ENCODE measurements at places on chromosomes 5 and 9.
A peak's percentile ranks its signal among the peaks of the same experiment; 100 is the strongest.

DNA sequence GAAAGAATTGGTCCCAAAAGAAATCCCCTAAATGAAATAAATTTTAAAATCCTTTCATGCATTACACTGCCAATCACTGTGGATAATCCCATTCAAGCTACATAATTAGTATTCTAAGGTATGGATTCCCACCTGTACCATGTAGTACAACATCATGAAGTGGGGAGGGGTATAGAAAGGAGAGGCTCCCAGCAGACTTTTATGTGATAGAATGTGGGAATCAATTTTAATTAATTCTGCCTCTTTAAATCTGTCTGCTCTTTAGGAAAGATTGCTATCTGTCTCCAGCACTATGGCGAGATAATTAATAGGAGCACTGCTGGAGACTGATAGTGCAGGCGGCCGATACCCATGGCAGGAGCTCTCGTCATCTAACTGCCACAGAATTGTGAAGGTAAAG, 95.4 kb downstream of the CDH12 start:
- DNase-seq = no peak

GRCh38 chr5:181088289-181088688, 42.7 kb downstream of the OR2V1 start:
- no peak for DNase-seq

DNA sequence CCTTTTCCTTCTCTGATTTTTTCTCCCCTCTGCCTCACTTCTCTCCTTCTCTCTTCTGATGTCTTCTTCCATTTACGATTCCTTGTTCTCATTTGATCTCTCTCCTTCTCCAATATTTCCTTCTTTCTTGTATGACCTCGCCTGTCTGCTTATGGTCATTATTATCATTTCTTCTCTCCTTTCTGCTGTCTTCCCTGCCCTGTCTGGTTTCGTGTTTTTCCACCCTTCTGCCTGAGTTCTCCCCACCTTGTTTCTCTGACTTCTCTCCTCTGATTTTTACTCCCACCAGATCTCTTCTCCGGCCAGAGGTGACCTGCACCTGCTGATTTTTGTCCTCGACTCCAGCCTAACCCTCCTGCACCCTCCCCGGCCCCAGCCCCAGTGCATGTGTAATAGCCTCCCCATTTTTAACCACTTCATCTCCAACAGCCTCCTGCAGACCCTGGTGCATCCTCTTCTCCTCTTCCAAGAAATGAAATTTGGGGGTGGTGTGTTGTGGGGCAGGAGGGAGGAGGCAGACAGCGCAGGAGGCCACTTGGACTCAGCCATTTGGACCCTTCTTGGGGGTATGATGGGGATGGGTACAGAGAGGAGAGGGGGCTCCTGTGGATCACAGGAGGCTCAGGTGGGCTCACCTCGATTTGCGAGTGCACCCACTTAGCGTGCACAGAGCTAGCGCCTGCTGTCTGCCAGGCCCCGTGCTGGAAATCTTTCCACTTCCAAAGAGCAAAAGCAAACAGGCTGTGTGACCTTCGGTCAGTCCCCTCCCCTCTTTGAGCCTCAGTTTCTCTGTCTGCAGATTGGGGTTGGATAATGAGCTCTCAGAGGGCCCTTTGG, 32.5 kb downstream of the GSN start:
- no peak for DNase-seq

GRCh38 chr9:120741701-120742100, 27.4 kb upstream of the MEGF9 start:
- DNase-seq = no peak

- no peak for DNase-seq
Measured at GRCh38 chr5:8660133-8660893, 791.4 kb downstream of the MTRR start.

DNA sequence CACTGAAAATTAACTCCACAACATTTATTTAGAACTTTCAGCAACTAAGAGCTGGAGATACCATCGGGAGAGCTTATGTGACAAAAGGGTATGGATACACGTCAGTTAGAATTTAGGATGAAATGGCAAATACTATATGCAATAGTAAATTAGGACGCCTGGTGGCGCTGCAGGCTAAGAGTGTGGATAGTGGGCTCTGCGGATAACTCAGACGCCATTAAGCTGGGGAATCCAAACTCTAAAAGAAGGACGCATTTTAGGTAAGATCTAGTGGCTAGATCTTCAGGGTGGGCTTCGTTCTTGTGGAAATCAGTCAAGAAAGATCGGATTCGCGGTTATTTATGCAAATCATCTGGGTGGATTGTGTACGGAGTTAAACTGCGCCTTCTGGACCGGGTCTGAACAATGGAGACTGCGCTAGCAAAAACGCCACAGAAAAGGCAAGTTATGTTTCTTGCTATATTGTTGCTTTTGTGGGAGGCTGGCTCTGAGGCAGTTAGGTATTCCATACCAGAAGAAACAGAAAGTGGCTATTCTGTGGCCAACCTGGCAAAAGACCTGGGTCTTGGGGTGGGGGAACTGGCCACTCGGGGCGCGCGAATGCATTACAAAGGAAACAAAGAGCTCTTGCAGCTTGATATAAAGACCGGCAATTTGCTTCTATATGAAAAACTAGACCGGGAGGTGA, at the start of gene PCDHB5:
TSS of gene PCDHB5 (plus strand) at position 177 of the 688 bp plus-strand sequence. CDS start at position 406, 229 bp downstream.
- DNase-seq = peak; percentile 33

DNA sequence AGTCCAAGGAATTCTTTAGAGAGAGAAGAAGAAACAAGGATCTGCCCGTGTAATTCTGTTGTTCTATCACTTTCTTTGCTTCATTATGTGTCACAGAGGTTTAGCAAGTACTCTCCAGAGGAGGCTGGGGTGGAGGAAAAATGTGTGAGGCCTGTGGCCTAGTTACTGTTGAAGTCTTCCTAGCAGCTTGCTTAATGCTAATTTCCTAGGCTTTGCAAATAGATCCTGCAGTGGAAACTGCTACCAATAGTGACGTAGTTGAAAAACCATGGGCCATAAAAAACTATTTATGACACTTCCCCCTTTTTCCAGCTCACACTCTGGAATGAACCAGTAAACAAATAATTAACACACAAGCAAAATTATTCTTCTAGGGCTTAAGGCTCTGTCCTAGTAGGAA, 27.0 kb upstream of the C9orf72 start:
- DNase-seq = no peak

DNA sequence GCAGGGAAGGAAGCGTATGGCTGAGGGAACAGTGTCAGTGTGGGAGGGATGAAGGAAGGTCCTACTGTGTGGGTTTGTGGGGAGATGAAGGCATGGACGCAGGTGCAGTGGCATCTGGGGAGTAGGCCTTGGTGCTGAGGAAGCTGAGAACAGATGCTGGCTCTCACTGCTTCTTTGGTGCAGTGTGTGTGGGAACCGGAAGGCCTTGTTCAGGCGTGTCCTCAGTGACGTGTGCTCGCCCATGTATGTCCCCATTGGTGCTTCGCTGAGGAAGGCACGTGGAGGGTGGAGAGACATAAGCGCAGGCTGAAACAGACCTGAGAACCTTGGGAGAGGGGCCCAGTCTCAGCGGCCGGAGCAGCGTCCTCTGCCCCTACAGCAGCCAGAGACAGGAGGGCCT, 18.7 kb downstream of the ADAMTS13 start:
- no peak for DNase-seq

GRCh38 chr5:155126573-155126972, 113.0 kb downstream of the KIF4B start:
- no peak for DNase-seq

- no peak for DNase-seq
Measured at GRCh38 chr5:45609661-45610060, 86.5 kb downstream of the HCN1 start.

DNA sequence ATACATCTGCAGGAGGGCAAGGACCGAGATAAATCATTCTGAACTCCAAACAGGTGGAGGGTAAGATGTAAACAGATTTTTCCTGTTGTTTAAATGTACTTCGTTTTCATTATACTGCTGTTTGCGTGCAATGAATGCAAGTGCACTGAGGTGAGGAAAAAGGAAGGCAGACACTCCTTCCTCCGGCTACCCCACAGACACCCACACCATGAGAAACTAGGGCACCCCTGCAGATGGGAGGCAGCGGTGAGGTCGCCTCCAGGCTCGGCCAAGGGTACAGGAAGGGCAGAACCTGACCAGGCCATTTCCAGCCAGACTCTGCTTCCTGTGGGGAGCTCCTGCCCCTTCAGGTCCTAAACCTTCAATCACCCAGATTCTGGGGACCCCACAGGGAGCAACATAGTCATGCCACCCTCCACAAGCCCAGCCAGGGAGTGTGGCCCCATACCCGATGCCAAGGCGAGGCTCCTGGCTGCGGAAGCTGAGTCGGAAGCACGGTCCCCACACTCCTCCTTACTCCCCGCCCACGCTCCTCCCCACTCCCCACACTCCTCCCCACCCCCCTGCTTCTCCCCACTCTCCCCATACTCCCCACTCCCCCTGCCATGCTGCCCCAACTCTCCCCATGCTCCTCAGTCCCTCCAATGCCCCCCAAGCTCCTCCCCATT, 37.1 kb downstream of the VAV2 start:
- DNase-seq = no peak

DNA sequence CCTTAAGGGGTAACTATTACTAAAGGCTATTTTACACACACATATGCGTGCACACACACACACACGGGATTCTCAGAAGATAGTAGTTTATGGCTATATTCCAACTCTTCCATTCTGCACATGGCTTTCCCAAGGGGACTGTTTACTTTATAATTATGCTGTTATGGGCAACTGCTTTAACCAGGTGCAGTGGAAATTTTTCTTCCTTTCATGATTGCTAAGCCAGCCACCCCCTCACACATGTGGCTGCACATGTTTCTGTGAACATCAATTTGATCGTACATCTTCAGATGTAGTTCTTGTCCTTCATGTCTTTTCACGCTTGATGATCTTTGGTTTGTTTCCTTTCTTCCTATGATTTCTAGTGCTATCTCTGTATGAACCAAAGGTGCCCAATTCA, 37.0 kb downstream of the MRPS30 start:
- DNase-seq = no peak

DNA sequence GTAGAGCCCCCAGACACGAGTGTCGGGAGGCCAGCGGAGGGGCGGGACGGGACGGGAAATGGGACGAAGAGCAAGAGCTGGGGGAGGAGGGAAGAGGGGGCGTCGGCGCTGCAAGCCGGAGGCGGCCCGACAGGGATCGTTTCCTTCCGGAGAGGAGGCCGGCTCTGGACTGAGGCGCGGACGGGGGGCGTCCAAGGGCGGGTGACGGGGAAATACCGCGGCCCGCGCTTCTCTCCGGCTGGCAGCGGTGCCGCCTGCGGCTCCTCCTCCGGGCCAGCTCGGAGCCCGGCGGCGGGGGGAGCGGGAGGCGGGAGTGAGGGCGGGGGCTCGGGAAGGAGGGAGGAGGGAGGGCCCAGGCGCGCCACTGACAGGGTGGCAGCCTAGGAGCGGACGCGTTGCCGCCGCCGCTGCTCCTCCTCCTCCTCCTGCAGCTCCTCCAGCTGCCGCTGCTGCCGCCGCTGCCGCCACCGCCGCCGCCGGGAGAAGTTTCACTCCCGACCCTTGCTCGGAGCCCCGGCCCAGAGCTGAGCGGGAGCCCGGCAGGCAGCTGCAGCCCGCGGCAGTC, at the start of gene CHSY3:
TSS of gene CHSY3 (plus strand) at position 364 of the 565 bp plus-strand sequence.
- DNase-seq = peak; percentile 68

DNA sequence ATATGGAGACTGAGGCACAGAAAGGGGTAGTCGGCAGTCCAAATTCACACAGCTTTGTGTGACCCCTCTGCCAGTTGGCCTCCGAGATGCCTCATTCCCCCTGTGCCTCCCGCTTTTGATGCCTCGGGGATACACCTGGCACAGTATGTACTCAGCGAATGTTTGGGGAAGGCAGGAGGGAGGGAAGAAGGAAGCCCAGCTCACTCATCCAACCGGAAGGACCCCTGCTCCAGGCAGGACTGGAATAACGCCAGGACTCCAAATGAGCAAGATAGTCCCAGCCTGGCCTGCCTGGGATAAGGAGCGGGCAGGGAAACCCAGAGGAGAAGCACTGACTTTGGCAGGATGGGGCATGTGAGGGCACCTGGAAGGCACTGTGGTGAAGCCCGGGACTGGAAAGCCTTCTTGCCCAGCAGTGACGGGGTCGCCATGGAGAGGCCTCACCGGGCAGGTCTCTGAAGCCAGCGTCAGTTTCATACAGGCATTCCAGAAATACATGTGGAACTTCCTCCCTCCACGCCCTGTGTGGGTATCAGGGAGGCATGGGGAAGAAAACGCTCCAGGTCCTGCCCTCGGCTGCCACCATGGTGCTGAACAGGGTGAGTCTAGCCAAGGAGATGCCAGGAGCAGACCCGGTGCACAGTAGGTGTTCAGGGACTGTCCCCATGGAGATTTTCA, 20.3 kb downstream of the LMX1B start:
- DNase-seq = no peak

DNA sequence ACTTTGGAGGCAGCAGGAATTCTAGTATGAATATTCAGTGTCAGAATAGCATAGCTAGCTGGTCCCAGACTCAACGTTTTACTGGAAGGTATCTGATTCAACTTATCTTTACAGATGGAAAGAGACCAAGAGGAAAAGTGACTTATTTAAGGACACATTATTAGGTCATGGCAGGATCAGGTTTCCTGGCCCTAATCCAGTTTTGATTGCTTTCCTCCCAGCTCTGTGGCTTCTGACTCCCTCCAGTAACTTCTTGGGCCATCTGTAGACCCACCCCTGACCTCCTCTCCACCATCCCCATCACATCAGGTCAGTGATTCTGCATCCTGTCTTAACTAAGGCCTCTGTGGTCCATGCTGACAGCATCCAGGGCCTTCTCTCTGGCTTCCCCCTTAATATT, 38.4 kb downstream of the SH3TC2 start:
- no peak for DNase-seq

DNA sequence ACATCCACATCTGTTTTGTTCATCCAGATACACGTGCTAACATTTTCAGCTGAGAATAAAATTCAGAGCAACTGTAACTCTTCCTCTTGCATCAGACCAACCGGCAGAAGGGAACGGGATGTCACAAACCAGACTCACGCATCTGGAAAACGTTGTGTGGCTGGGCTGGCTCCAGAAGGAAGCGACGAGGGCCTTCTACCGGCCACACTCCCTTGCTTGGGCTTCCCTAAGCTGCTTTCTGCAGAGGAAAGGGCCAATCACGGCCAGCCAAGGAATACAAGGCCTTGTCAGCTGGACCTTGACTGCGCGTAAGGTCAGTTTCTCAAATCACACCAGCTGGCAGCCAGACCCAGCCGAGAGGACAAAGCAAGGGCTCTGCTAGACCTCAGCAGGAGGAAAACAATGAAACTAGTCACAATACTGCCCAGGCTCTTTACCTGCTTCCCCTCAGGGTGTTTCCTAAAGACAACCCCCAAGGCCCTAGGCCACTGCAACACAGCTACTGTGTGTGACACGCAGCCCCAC, 106.1 kb downstream of the THBS4 start:
- peak; percentile 76 for DNase-seq

DNA sequence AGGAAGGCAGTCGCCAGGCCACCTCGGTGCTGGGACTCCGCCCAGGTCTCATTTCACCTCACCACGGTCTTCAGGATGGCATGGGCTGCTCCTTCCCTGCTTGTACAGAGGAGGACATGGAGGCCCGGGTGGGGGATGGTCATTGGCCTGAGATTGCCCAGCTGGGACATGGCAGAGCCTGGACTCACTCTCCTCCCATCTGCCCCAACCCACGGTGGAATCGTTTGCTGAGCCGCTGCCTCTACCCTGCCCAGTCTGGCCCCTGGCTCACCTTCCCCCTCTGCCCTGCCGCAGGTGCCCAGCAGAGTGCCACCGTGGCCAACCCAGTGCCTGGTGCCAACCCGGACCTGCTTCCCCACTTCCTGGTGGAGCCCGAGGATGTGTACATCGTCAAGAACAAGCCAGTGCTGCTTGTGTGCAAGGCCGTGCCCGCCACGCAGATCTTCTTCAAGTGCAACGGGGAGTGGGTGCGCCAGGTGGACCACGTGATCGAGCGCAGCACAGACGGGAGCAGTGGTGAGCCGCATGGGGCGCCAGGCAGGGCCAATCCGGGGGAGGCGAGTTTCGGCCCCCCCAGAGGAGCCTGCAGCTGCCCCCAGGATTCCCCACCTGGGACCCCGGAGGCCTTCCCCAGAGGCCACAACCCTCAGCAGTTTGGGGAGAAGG, 36.7 kb downstream of the HK3 start:
- DNase-seq = no peak
